AG10803 (cell line): ENCODE measurements at places on chromosomes 16 and 17.

DNA sequence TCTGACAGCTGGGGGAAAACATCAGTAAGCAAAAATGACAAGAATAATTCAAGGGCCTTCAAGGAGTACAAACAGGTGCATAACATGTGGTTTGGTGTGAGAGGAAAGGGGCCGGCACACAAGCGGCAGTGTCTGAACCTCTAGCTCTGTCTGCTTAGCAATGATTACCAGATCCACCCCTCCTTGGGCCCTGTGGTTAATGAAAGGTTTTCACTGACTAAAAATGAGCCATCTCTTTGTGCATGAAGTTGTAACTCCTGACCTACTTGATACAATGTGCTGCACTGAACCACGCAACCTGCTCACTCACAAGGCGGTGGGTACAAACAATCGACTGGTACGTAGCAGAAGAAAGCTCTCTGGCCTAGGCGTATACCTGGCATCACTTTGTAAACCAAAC, 15.1 kb downstream of the FAM117A start:
- DNase-seq = no peak

DNA sequence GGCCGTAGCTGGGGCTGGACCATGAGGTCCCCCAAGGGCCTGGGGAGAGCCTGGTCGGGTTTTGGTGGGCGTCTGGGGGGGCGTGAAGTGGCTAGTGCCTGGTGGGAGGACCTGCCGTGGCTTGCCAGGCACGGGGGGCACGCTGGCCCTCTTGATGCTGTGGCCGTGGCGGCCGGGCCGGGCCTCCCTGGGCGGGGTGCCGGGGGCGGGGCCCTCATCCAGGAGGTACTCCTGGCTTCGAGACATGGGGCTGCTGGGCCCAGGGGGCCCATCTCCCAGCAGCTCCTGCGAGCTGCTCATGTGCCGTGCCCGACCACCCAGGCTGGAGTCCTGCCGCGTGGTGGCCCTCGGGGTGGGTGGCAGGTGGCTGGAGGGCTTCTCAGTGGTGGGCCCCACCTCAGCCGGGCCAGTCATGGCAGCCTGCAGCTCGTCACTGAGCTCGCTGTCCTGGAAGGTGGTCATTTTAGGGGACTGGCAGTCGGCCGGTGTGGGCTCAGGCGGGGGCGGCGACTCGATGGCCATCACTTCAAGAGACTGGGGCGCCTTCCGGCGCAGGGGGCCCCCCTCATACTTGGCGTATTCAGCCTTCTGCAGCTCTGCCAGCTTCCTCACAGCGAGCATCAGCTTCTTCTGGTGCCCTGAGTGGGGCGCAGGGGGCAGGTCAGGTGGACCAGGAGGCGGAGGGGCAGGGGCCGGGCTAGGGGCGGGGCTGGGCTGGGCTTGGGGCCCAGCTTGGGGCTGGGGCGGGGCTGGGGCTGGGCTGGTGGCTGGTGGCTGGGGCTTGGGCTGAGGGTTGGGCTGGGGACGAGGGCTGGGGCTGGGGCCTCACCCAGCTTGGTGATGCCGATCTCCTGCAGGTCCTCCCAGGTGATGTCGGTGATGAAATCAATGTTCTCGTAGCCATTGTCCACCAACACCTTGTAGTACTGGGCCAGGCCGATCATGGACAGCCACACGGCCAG, 15.2 kb downstream of the CASKIN1 start:
- DNase-seq = no peak

DNA sequence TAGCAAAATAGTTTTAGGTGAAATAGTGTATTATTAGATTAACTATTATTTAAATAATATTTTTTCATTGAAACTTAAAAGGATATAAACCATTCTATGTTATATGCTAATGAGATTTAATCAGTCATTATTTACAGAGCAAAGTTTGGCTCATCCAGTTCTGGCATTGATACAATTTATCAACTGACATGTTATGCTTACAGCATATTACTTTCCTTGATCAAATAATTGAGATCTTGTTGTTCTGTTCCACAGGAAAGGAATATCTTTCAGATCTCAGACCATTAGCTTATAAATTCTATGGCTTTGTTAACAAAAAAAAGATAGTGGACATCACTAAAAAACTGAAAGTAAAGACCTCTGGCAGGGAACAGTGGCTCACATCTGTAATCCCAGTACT, 403.0 kb downstream of the ZFHX3 start:
- DNase-seq = no peak

DNA sequence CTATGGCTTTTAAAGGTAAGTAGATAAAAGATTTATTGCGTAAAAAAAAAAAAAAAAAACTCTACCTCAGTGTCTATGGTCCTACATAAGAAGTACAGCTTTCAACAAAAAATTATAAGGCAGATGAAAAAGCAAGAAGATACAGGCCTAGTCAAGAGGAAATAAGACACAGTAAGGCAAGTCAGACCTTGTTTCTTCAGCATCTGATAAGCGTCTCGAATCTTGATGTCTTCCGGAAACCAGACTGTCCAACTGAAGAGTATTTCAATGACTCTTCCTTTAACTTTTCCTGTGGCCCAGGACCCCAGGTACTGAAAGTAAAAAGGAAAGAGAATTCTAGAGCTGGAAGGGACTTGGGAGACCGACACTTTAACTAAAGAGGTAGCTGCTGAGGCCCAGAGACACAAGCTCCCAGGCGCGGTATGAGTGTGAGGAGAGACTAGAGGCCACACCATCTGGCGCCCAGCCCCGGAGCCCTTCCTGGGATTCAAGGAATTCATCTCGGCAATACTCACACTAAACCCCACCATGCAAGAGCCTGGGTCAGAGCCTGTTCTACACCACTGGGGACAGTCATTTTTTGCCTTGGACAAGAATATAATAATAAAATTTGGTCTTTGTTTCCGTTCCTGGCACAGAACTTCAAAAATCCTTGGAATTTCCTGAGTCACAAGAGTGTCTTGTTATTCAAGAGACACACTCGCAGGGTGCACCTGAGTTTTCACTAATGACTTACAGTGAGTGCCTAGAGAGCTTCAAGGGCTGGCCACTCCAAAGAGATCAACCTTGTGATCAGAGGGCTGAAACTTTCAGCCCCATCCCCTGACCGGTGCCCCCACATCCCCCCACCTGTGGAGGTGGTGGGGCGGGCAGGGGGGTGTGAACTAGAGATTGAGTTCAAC, 18.6 kb downstream of the GGA2 start:
- DNase-seq = peak; percentile 61

DNA sequence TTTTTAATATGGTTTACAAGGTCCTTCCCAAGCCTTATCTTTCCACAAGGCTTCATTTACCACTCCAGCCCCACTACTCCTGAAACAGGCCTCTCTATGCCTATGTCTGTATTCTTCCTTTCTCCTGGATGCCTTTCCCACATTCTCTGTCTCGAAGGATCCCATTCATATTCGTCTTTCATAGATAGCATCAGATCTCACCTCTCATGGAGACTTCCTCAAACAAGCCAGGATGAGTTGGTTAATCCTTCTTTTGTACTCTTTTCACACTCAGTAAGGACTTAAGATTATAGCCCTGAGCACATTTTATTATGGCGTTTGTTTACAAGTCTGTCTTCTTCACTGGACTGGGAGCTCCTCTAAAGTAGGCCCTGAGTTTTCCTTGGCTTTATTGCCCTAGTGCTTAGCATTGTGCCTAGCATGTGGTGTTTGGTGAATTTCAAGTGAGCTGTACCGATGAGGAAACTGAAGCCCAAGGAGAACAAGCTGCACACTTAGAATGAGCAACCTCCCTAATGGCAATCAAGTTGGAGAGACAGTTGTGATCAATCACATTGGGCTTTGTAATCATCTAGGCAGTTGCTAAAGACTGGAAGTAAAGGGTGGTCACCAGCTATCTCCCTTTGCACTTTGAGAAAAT, 10.0 kb upstream of the TBX4 start:
- no peak for DNase-seq

- DNase-seq = no peak
Measured at GRCh38 chr17:35491417-35491816, 42.9 kb upstream of the SLFN13 start.

DNA sequence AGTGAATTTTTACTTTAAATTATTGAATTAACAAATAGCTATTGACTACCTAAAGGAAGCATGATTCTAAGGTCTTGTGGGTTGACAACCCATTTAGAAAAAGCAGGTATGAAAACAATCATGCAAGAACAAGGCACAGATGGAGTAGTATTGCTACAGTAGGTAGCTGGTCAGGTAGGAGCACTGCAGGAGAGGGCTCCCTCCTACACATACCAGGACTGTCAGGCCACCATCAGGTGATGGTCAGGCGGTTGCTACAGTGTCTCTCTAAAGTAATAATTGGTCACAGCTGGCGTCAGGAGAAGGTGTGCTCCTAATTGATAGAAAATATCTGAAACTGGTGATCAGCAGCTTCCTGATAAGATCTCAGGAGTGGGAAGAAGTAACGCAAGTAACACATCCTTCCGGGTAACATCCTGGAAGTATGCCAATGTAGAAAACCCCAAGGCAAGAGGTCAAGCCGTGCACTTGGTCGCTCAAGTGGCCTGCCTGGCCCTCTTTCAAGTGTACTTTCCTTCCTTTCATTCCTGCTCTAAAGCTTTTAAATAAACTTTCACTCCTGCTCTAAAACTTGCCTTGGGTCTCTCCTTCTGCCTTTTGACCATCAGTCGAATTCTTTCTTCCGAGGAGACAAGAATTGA, 486.5 kb downstream of the TMEM114 start:
- no peak for DNase-seq

GRCh38 chr17:43662413-43663141, 855 bp upstream of the MEOX1 start:
- no peak for DNase-seq

DNA sequence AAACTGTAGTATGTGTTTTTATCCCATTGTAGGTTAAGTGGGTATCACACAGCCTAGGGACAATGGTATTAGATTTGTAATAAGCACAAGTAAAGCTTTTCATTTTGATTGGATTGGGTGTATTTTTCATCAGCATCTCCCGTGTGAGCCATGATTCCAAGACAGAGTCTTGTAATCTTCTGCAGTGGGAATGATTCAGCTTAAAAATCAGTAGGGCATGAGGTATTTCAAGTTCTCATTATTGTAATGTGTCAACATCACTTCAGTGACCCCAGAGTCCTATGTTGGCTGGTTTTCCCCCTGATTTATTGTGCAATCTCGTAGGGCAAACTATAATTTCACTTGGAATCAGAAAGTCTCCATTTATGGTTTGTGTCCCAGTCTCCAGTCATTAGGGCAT, 833.2 kb upstream of the RBFOX1 start:
- DNase-seq = no peak

DNA sequence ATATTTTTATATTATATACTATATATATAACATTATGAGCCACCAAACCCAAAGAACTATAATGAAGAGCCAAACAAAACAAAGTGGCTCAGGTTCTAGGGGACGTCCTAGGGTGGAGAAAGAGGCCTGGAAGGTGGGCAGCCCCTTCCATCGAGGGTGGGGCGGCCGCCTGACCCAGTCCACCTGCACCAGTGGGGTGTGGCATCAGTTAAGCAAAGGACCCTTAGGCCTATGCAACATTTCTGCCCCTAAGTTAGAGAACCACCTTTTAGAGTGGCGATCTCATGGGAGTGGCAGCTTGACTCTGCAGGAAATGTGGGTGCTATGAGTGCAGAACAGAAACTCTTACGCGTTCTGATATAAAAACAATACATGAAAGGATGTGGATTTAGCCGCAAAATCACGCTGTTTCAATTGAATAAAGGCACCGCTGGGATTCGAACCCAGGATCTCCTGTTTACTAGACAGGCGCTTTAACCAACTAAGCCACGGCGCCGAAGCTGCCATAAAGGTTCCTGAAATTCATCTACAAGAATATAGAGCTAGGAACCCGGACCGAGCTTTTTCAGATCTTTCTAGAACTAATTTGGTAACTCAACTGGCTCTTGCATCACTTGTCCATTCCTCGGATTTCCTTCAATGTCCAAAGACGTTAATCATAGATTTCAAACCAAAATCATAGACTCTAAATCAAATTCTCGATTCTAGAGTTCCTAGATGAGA, 15.6 kb upstream of the AURKB start:
- peak; percentile 82 for DNase-seq

DNA sequence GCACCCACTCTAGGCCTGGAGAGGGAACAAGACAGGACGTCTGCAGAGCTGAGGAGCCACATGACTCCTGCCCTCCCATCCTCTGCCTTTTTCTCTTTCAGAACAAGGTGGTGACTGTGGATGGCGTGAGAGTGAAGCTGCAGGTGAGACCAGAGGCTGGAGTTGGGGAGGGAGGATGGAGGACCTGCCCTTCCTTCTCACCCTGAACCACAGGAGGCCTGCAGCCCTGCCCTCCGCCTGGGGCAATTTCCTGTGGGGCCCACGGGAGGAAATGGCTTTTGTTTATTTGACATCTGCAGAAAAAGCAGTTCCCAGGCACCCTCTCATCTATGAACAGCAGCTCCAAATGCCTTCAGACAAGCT, 5.1 kb downstream of the RAB37 start:
- DNase-seq = no peak

DNA sequence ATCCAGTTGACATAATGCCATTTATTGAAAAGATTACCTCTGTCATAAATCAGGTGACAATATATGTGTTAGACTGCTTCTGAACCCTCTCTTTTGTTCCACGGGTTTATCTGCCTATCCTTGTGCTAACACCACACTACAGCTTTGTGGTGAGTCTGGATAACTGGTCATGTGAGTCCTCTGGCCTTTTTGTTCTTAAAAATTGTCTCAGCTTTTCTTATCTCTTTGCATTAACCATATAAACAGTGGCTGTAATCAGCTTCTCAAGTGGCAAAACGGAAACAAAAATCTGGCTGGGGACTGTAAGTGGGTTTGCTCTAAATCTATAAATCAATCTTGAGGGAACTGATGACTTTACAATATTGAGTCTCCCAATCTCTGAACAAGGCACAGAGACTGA, 44.6 kb downstream of the STX8 start:
- no peak for DNase-seq

GRCh38 chr17:38685491-38685890, 10.7 kb upstream of the EPOP start:
- no peak for DNase-seq

DNA sequence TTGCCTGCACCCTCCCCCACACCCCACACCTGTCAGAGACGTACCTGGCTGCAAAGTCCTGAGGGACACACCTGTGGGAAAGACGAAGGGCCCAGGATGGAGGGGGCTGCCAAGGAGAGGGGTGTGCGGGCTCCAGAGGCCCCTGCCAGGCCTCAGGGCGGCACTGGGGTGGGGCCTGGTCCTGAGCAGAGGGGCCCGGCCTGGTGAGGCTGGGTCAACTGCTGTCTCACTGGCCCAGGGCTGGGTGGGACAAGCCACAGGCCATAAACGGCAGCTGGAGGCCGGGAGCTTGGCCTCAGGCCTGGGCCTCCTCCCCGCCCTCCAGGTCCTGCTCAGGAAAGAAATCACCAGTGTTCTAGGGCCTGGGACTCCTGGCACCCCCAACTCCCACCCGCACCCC, 510 bp downstream of the TPSG1 start:
- DNase-seq = no peak

DNA sequence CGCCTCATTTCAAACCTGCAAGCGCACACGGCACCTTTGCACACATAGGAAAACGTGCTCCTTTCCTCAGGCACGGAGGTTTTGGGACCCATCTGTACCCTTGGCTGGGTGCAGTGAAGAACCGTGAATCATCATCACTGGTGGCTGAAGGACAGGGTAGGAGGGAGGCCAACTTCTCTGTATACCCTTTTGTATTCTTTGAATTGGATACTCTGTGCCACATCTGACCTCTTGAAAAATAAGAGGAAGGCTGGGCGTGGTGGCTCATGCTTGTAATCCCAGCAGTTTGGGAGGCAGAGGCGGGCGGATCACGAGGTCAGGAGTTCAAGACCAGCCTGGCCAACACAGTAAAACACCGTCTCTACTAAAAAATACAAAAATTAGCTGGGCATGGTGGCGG, 11.7 kb downstream of the GPRC5B start:
- DNase-seq = no peak

GRCh38 chr16:72666267-72666666, 381.7 kb downstream of the ZFHX3 start:
- peak; percentile 11 for DNase-seq

GRCh38 chr16:81609323-81609892, 164.8 kb downstream of the CMIP start:
- no peak for DNase-seq
